A549 treated with CORT108297 at 1 μM for 4 hours (cell line): ENCODE measurements at places on chromosomes 12 and 14. TPM values are rescaled to one million over a fixed set of nuclear protein-coding genes. Genes with fewer than 3 reads are reported as not detected.

Gene MGST1
- 733 to 839 TPM (median 804 TPM) in 5 replicates for total RNA-seq

Gene KRT80
- 48.5 to 70.6 TPM (median 60.1 TPM) in 5 replicates for total RNA-seq

Gene NTS
- total RNA-seq: 57.2 to 88.6 TPM (median 80.6 TPM) in 5 replicates

Gene TBC1D30
- total RNA-seq: 1.5 to 1.7 TPM (median 1.7 TPM) in 5 replicates

Gene TPH2
- total RNA-seq: 0.03 to 0.07 TPM in 2 of 5 replicates, not detected in the others

Gene SMCO2
- total RNA-seq: 0.10 to 0.34 TPM (median 0.25 TPM) in 4 of 5 replicates, not detected in the other

Gene KLRC1
- total RNA-seq: not detected in 5 replicates

Gene NANOG
- total RNA-seq: not detected in 5 replicates

Gene ERP27
- total RNA-seq: 0.03 TPM in 1 of 5 replicates, not detected in the others

Gene PTPRQ
- total RNA-seq: 0.02 to 0.03 TPM (median 0.02 TPM) in 4 of 5 replicates, not detected in the other

Gene DMAC2L
- 8.7 to 11.8 TPM (median 11.0 TPM) in 5 replicates for total RNA-seq

Gene REP15
- total RNA-seq: 0.34 to 0.62 TPM (median 0.51 TPM) in 5 replicates

Gene SERPINA12
- total RNA-seq: not detected in 5 replicates

Gene PAX9
- 2.2 to 3.4 TPM (median 2.9 TPM) in 5 replicates for total RNA-seq

Gene TMEM19
- total RNA-seq: 30.9 to 37.9 TPM (median 33.3 TPM) in 5 replicates

Gene AEBP2
- total RNA-seq: 20.3 to 31.3 TPM (median 22.1 TPM) in 5 replicates

Gene SLC38A1
- total RNA-seq: 64.6 to 84.1 TPM (median 78.5 TPM) in 5 replicates

Gene HOXC5
- total RNA-seq: 0.57 to 0.85 TPM (median 0.73 TPM) in 5 replicates

Gene HOXC12
- not detected in 5 replicates for total RNA-seq

Gene BTBD6
- total RNA-seq: 30.3 to 44.9 TPM (median 41.8 TPM) in 5 replicates

Gene LRRIQ1
- 0.73 to 1.4 TPM (median 0.89 TPM) in 5 replicates for total RNA-seq

Gene PPFIA2
- not detected in 5 replicates for total RNA-seq

Gene IFI27
- 0.89 to 1.9 TPM (median 1.6 TPM) in 5 replicates for total RNA-seq

Gene APEX1
- total RNA-seq: 256 to 269 TPM (median 260 TPM) in 5 replicates

Gene CD69
- total RNA-seq: not detected in 5 replicates

Gene WDHD1
- total RNA-seq: 9.9 to 13.7 TPM (median 11.7 TPM) in 5 replicates

Gene PZP
- total RNA-seq: not detected in 5 replicates

Gene TAS2R19
- total RNA-seq: 0.18 TPM in 1 of 5 replicates, not detected in the others

Gene SLC11A2
- 19.2 to 25.0 TPM (median 24.4 TPM) in 5 replicates for total RNA-seq

Gene SIX1
- 6.5 to 8.9 TPM (median 8.8 TPM) in 5 replicates for total RNA-seq

Gene BATF
- total RNA-seq: not detected in 5 replicates

Gene HHIPL1
- total RNA-seq: 0.14 to 0.34 TPM (median 0.22 TPM) in 5 replicates

Gene SPTB
- 1.0 to 1.5 TPM (median 1.1 TPM) in 5 replicates for total RNA-seq
